Glomerular endothelial cell (primary cell): ENCODE measurements at places on chromosomes 16 and 17. TPM values are rescaled to one million over a fixed set of nuclear protein-coding genes. Genes with fewer than 3 reads are reported as not detected.

DNA sequence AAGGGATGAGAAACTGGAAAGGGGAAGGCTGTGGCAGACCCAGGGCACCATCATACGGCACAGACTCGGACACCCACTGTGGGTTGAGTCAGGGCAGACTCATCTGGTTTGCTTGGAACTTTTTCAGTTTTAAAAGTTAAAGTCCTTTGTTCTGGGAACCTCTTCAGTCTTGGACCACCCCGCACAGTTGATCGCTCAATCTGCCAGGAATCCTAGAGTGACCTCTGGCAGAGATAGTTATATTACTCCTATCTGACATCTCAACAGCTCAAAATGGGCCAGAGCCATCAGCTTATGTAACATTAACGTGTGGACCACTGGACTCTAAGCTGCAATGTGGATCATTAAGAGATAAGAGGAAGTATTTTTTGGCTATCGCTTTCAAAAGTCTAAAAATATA, 164.3 kb downstream of the ABCA8 start:
- DNase-seq, result no peak

DNA sequence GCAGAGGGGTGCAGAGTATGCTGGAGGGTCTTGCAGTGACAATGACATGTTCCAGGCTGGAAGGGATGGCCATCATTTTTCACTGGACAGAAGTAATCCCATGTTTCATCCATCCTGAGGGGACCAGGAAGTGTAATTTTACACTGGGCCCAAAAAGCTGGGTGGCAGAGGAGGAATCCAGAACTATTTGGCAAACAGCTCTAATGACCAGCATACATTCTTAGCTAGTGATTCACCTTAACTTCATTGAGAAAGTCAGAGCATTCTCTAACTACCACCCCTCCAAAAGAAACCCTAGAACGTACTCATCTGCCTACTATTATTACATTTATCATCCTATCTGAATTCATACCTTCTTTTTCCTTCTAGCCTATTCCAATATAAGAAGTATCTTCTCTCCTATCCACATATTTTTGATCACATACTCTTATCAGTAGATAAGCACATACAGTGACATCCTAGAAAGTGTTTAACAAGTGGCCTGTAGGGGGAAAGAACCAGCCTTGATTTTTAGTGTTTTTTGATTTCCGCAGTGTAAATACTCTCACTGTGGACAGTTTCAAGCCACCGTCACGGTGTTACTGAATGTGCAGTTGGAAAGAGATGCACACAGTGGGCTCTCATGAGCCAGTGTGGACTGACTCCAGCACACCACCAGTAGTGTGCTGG, 118.1 kb downstream of the FTO start:
- no peak for DNase-seq

GRCh38 chr16:47538472-47538871, 77.3 kb downstream of the PHKB start:
- no peak for DNase-seq

- no peak for DNase-seq
These were observed 251.9 kb downstream of the PARN start for GRCh38 chr16:14378131-14378551.

GRCh38 chr17:32664936-32665583, 178.3 kb downstream of the CDK5R1 start:
- no peak for DNase-seq

DNA sequence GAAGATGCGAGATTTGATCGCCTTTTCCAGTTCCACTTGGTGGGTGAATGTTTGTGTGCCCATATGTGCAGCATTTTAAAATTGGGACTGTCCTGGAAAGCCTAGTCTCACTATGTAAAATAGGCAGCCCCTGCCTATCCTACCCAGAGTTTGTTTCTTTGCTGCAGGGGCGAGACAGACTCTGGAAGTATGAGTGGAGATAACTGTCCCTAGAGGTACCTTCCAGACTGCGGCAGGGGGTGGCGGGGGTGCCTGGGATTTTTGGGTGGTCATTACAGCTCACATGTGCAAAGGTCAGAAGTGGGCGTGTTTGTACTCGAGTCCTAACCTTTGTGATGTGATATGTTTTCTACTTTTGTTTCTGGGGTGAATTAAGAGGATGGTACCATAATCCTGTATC, 36.6 kb downstream of the MPRIP start:
- DNase-seq, result no peak

GRCh38 chr17:38735161-38735997, 5.2 kb downstream of the CISD3 start:
- no peak for DNase-seq

DNA sequence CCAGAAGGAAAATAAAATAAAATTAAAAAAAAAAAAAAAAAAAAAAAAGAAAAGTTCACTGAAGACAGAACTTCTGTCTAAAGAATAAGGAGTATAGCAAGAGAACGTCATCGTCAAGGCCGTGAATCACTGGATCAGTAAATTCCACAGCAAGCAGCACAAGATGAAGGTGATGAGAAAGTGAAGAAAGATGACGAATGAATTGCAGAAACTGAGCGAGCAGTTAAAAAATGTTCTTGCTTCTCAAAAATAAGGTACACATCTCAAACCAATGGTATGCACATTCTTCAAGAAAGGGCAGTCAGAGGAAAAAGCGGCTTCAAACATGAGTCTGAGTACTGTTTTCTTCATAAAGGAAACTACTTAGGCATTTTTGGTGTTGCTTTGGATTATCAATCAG, 104.7 kb downstream of the SMG6 start:
- DNase-seq, result no peak

- DNase-seq, result no peak
These were observed 205.7 kb downstream of the TANC2 start for GRCh38 chr17:63171428-63172393.

Gene PLEKHH3
- total RNA-seq, result 12.2 and 15.6 TPM in 2 replicates

Gene RAB37
- total RNA-seq, result 0.87 TPM in 1 of 2 replicates, not detected in the other

Gene NRN1L
- 0.76 and 1.3 TPM in 2 replicates for total RNA-seq

Gene CD300LB
- total RNA-seq, result not detected in 2 replicates
